ENCODE measurements at places on chromosomes 16 and 17.
A peak's percentile ranks its signal among the peaks of the same experiment; 100 is the strongest.

- DNase-seq, result no peak
Measured at GRCh38 chr17:77332981-77333685, 192.4 kb downstream of the SEC14L1 start.

GRCh38 chr17:47707056-47707804, 13.3 kb downstream of the TBKBP1 start:
- DNase-seq, result no peak

GRCh38 chr17:27295945-27296344, 2.0 kb downstream of the WSB1 start:
- no peak for DNase-seq

DNA sequence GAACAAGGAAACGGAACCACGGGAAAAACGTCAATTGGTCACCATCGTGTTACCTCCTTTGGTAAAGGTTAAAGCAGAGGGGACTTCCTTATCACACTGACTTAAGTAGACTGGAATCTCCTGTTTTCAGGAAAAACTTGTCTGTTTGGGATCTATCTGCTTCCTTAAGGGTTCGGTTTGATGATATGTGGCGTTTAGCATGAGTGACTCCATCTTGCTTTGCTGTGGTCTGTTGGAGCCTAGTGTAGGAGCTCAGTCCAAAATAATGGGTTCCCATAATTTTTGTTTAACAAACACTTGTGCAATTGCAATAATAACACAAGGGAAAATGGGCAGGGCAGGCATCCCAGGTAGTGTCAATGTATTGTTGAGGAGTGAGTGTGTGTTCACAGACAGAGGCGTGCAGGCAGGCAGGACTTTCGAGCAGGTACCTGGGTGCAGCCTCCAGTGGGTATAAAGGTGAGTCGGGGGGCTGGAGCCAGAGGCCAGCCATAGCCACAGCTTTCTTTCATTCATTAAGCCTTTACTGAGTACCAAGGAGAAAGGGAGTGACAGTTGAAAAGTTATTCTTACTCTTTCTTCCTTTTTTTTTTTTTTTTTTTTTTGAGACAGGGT, 4.3 kb upstream of the ENGASE start:
- no peak for DNase-seq

DNA sequence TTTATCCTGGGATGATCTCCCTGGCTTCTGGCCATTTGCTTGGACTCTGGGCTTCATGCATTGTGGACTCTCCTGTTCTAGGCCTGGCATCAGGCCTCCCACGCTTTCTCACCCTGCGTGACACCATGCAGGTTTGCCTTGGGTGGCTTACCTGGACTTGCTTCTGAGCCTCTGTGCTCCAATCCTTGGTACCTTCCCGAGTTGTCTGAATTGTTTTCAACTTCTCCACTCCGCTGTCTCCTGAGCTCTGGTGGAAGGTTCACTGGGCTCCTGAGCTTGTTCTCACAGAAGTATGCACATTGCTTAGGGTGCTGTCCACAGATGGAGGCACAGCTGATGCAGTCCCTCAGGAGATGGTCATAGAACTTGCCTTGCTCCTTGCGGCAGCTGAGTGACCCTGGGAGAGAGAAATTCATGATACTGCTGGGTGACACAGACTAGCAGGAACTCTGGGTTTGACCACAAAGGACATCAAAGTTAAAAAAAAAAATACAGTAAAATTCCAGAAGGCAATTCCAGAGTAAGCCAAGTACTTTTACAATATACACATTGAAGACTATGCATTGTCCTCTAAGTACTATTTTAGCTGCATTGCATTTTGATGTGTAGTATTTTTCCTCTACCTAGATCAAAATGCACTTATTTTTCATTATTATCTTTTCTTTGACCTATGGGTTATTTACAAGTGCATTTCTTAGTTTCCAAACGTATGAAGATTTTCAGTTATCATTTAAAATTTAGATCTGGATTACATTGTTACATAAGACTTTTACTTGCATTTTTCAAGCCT, 23.1 kb downstream of the TNFRSF13B start:
- DNase-seq, result no peak

DNA sequence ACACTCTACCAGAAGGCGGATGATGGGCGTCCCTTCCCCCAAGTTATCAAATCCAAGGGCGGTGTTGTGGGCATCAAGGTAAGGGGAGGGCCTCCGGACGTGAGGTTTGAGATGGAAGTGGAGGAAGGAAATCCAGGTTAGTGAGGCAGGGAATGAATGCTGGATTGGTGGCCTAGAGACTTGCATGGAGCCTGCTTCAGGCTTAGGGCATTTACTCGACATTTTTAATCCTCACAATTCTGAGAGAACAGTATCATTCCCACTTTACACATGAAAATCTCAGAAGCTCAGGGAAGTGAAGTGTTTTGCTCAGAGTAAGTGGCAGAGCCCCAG, 2.0 kb downstream of the ALDOA start:
- DNase-seq, result no peak

DNA sequence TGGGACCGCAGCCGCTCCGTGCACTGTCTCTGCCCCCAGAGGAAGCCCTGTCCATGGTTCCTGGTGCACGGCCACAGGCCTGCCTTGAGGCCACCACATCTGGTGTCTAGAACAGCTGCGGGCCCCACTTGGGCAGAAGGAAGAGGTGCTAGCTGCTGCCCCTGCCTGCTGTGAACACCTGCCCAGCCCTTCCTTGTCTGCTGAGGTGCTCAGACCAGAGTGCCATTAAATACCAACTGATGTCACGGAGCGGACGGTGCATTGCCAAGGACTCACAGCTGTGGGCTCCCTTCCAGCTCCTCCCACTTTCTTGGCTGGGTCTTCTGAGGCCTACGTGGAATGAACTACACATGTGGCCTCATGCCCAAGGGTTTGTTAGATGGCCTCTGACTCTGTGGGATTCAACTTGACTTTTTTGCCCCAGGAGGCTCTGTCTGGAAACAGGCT, 146.1 kb downstream of the RAB11FIP4 start:
- no peak for DNase-seq

DNA sequence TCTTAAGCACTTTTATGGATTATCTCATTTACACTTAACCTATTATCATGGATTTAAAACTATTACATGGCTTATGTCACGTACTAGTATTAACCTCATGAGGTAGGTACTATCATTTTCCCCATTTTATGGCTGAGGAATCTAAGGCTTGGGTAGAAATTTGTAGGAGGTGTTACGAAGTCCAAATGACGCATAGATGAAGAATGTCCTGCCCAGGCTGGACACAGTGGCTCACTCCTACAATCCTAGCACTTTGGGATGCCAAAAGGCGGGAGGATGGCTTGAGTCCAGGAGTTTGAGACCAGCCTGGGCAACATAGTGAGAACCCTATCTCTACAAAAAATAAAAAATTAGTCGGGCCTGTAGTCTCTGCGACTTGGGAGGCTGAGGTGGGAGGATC, 4.8 kb upstream of the C1QL1 start:
- DNase-seq, result no peak

GRCh38 chr16:80948886-80949493, 57.7 kb downstream of the CMC2 start:
- no peak for DNase-seq

DNA sequence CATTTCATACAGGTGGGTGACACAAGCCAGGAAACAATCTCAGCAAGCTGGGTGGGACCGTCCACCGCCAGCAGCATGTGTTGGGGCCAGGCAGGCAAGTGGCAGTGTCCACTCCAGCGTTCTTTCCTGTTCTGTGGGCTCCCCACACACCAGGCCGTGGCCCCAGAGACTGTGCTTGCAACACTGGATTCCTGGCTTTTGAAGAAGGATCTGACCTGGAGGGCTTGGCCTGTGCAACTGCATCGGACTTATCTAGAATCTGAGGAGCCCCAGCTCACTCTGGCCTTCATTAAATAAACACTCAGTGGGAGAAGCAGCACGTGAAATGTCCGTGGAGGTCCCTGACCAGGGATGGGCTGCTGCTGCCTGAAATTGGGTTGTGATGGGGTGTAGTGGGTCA, 3.2 kb downstream of the KSR1 start:
- DNase-seq, result no peak

DNA sequence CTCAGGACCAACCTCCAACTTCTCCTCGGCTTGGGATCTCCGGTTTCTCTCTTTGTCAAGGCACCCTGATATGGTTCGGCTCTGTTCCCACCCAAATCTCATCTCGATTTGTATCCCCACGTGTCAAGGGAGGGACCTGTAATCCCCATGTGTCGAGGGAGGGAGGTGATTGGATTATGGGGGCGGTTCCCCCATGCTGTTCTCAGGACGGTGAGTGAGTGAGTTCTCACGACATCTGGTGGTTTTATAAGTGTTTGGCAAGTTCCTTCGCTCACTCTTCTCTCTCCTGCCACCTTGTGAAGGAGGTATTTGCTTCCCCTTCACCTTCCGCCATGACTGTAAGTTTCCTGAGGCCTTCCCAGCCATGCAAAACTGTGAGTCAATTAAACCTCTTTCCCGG, 117.9 kb downstream of the SEC14L1 start:
- no peak for DNase-seq

DNA sequence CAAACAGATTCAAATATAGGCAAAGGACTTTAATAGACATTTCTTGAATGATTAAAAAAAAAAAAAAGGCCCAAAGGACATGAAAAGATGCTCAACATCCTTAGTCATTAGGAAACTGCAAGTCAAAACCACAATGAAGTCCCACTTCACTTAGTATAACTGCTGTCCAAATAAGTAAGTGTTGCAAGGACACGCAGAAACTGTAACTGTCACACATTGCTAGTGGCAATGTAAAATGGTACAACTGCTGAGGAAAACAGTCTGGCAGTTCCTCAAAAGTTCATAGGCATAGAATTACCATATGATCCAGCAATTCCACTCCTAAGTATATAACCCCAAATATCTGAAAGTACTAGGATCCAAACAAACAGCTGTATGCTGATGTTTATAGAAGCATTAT, 112.7 kb downstream of the BRIP1 start:
- no peak for DNase-seq

DNA sequence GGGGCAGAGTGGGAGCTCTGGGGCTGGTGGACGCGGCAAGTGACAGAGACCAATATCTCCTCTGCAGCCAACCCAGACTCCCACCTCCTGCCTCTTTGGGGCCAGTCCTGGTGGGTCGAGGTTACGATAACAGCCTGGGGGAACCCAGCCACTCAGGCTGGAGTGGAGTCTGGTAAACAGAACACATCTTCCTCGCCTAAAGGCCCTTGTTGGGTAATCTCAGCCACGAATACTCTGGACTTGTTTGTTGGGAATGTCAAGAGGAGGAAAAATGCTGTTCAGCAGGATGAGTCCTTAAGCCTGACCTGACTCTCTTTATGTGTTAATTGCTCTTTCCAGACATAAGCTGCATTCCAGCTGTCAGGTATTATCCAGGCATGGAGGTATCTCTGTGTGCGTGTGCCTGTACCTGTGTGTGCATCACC, 8.0 kb upstream of the SPNS2 start:
- no peak for DNase-seq

GRCh38 chr16:57260294-57260929, 15.4 kb downstream of the ARL2BP start:
- DNase-seq, result no peak

DNA sequence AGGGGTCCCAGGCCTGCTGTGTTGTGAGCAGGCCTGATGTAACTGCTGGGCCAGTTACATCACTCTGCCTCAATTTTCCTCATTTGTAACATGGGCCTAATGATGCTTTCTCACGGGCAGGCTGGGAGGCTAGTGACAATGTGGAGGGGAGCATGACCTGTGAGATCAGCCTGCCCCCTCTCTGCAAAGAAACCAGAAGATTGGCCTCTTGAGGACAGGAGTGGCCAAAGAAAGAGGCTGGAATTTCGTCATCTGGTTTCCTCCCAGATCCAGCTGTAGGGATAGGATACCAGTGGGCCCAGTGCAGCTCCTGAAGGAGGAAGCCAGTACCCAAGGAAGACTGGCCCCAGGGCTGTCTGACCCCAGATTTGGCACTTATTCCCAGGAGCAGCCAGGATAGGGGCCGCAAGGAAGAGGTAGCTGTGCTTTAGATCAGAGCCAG, 615 bp upstream of the SREBF1 start:
- no peak for DNase-seq

DNA sequence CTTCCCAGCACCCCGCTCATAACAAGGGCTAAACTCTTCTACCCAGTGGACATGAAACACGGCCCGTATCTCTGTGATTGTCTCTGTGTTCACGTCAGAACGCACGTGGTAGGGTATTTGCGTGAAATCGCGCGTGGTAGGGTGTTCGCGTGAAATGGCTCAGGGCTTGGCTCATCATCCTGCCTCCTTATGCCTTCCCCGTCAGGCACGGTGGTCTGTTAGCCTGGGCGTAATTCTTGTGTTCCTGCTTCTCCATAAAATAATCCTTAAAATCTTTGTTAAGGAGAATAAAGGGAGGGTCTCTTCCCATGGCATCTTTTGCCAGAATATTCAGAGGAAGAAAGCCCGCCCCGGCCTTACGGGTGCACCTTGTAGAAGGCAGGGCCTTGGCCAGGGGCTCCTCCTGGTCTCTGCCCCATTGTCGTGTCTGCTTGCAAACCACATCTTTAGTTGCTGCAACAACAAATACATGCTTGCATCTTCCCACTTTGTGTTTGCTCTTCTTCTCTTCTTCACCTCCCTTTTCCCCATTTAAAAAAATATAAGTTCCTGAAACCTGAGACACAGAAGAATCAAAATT, 116.7 kb upstream of the CHMP6 start:
- DNase-seq, result no peak

DNA sequence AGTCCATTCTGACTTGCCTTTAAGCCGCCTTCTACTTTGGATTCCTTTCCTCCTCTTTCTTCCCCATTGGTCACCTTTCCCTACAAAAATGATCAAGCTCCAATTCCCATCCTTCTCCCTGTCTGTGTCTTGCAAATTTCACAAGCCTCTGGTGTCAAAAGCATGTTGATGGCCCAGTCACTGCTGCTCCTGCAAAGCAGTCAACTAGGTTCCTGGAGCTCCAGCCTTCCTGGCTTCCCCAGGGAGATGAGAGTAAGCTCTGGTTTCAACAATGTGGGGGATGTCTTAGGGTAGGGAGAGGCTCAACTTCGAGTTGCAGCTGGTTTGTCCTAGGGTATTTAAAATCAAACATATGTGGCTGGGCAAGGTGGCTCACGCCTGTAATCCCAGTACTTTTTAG, 36.1 kb upstream of the HELZ start:
- no peak for DNase-seq

DNA sequence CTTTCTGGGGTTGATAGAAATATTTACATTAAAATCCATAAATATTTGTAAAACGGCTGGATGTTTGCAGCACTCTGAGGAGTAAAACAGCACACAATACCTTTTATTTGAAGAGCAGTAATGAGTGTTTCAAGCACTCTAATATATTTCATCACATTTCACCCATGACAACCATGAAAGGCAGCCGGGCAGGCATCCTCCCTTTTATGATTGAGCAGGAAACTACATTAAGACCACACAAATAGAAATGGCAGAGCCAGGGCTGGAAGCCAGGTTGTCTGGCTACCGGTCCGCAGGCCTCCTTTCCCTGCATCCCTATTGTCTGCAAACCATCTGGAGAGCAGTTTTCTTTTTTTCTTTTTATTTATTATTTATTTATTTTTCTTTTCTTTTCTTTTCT, 23.1 kb upstream of the GPRC5C start:
- peak; percentile 90 for DNase-seq

GRCh38 chr16:75535901-75536300, at the start of gene CHST5:
CHST5 (minus strand) TSS chr16:75536108; CDS start chr16:75530384, 5,724 bp downstream.
- DNase-seq, result no peak
